ENCODE measurements at places on chromosomes 6 and 20. TPM values are rescaled to one million over a fixed set of nuclear protein-coding genes. Genes with fewer than 3 reads are reported as not detected.

DNA sequence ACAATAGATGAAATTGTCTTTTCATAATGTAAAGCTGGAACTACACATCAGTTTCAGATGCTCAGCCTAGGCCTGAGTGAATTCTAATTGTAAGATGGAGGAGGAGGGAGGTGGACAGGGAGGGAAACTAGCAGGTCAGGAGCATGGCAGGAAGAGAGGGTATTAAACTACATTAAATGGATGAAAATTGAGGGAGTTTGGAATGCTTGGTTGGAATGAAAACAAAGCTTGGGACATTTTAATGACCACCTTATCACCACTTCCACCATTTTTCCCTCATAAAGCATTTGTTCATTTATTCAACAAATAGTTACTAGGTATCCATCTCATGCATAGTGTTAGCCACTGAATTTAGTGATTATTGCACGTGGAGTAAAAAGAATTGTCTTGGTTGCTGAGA, 65.0 kb downstream of the KIZ start:
- H3K27me3 ChIP-seq, result no peaks in the 10 kb centered on the region
- no peak overlapping the region for H3K27ac ChIP-seq
- no peaks in the 10 kb centered on the region for H3K4me1 ChIP-seq
- no peak overlapping the region for H3K4me3 ChIP-seq
- DNase-seq, result no peak

Gene COL11A2
- total RNA-seq, result 1.6 TPM

- H3K36me3 ChIP-seq, result no peaks in the 10 kb centered on the region
- H3K4me3 ChIP-seq, result no peak overlapping the region
- DNase-seq, result no peak
- H3K4me1 ChIP-seq, result no peaks in the 10 kb centered on the region
- no peaks in the 10 kb centered on the region for H3K27me3 ChIP-seq
Measured at GRCh38 chr20:41645372-41645771, 27.2 kb upstream of the CHD6 start.

GRCh38 chr6:145836170-145836569, 21.6 kb upstream of the FBXO30 start:
- no peaks in the 10 kb centered on the region for H3K27me3 ChIP-seq
- no peak for DNase-seq
- H3K4me1 ChIP-seq, result no peaks in the 10 kb centered on the region
- H3K36me3 ChIP-seq, result no peaks in the 10 kb centered on the region

- no peaks in the 10 kb centered on the region for H3K27me3 ChIP-seq
- H3K27ac ChIP-seq, result no peak overlapping the region
- H3K4me3 ChIP-seq, result no peak overlapping the region
- no peaks in the 10 kb centered on the region for H3K4me1 ChIP-seq
- no peaks in the 10 kb centered on the region for H3K36me3 ChIP-seq
- no peak for DNase-seq
Measured at GRCh38 chr6:164150232-164150631, 735.7 kb downstream of the QKI start.

DNA sequence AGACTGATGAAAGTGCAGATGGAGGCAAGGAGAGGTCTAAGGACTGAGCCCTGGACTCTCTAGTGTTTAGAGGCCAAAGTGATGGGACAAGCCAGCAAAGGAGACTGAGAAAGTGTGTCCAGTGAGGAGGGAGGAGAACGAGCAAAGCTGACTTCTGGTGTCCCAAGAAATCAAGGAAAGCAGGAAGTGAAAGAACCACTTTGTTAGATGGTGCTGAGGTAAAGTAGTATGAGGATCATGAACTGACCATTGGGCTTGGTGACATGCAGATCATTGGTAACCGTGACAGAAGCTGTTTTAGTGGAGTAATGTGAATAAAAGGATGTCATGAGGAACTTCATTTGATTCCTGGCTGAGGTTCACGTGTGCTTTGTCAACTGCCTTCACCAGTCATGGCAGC, 108.4 kb downstream of the SLX4IP start:
- no peaks in the 10 kb centered on the region for H3K27me3 ChIP-seq
- H3K4me1 ChIP-seq, result peaks cover 18% of the 10 kb centered on the region
- H3K4me3 ChIP-seq, result no peak overlapping the region
- H3K27ac ChIP-seq, result no peak overlapping the region
- no peak for DNase-seq

DNA sequence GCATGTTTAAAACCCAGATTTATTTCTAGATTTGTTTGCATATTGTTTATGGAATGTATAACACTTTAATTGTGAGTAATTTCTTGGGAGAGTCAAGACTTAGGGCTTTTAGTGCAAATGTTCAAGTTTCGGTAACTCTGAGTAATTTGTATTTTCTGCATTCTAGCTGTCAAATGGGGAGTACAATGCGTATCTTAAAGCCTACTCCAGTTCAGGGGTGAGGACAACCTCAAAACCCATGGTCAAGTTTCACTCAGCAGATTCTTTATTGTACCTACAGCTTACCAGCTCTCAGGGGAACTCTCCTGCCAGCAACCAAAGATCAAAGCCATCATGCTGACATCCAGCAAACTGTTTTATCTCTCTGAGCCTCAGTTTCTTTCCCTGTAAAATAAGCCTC, 458.6 kb upstream of the JARID2 start:
- no peak for DNase-seq
- H3K4me1 ChIP-seq, result peaks cover 13% of the 10 kb centered on the region
- H3K27ac ChIP-seq, result no peak overlapping the region
- H3K4me3 ChIP-seq, result no peak overlapping the region
- no peaks in the 10 kb centered on the region for H3K27me3 ChIP-seq

- no peaks in the 10 kb centered on the region for H3K27me3 ChIP-seq
- DNase-seq, result no peak
- H3K27ac ChIP-seq, result no peak overlapping the region
- no peaks in the 10 kb centered on the region for H3K36me3 ChIP-seq
Measured at GRCh38 chr20:16595376-16595775, 22.1 kb upstream of the KIF16B start.

DNA sequence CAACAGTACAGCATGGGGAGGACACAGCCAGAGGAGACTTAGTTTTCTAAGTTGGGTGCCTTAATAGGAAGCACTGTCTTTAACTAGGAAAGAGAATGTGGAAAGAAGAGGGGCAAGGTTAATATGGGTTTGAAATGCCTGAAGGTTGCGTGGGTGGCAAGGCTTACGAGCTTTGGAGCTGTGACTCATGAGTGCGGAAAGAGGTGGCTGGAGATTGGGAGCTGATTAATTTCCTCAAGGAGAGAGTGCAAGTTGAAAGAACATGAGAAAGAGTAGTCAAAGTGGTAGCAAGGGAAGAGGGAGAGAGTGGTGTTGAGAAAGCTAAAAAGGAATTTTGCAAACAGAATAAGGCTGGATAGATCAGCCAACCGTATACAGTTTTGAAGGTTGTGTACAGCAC, 315.1 kb upstream of the PRND start:
- H3K4me3 ChIP-seq, result no peak overlapping the region
- H3K4me1 ChIP-seq, result no peaks in the 10 kb centered on the region
- no peaks in the 10 kb centered on the region for H3K27me3 ChIP-seq
- no peaks in the 10 kb centered on the region for H3K36me3 ChIP-seq

Gene SLC22A7
- not detected for total RNA-seq

DNA sequence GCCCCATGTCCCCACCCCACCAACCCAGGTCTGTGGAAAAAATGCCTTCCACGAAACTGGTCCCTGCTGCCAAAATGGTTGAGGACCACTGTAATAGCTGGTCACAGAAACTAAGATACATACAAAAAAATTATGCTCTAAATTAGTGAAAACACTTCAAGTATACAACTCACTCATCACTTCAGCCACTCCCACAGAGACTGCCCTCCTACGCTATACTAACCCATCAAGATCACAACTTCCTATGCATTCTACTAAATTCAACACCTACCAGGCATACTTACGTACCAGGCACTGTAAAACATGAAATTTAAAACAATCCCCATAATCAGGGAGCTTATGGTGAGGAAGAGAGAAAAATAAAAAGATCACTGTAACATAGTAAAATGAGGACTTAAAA, 22.9 kb downstream of the RUNX2 start:
- no peak overlapping the region for H3K27ac ChIP-seq
- no peak for DNase-seq
- H3K4me3 ChIP-seq, result no peak overlapping the region
- no peaks in the 10 kb centered on the region for H3K36me3 ChIP-seq
- no peaks in the 10 kb centered on the region for H3K27me3 ChIP-seq

GRCh38 chr6:38452816-38453660, 186.7 kb downstream of the BTBD9 start:
- DNase-seq, result no peak
- H3K4me3 ChIP-seq, result no peak overlapping the region
- no peaks in the 10 kb centered on the region for H3K4me1 ChIP-seq
- no peaks in the 10 kb centered on the region for H3K27me3 ChIP-seq
- no peaks in the 10 kb centered on the region for H3K36me3 ChIP-seq

Gene CAPN11
- not detected for total RNA-seq

Gene KCNK5
- total RNA-seq, result 0.79 TPM
